Activated T-cell treated with anti-CD3 and anti-CD28 coated beads for 24 hours (primary cell): ENCODE measurements at places on chromosomes 3 and 15.

DNA sequence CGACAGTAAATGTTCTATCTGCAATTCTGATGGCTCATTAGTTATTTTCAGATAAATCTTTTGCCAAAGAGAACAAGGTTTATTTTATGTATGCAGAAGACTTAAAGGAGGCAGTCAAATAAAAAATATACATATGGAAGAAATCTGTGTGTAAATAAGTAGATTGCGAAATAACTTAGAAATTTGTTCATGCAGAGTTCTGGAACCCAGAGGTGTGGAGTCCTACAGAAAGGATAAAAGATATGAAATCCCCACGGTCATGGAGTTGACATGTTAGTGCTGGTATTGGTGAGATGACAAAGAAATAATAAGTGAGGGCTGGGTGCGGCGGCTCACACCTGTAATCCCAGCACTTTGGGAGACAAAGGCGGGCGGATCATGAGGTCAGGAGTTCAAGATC, 111.2 kb upstream of the CFAP20DC start:
- DNase-seq, result no peak

GRCh38 chr15:69647142-69647513, 194.5 kb downstream of the RPLP1 start:
- no peak for DNase-seq

DNA sequence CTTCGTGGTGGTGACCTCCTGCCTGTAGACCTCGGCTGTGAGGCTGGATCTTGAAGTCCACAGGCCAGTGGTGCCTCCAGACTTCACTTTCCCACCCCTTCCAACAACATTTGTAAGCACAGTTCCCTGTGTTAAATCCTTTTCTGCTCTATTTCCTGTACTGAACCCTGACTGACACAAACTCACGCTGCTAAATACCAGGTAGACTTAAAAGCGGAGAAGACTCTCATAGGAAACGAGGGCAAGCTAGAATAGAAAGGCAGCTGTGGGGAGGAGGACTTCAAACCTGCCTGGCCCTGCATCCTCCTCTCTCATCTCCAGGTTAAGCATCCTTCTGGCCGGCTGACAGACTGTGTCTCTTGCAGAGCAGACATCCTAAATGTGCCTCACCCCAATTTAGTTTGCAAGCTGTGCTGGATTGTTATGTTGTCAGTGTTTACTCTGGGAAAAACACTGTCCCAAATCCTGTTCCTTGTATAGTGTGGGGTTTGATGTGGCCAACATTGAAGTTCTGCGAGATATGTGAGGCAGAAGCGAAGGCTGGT, 58.5 kb upstream of the LARS2 start:
- DNase-seq, result no peak

GRCh38 chr15:84572231-84572630, 28.6 kb upstream of the ZSCAN2 start:
- no peak for DNase-seq

GRCh38 chr3:48068886-48069285, 52.7 kb upstream of the MAP4 start:
- DNase-seq, result no peak

DNA sequence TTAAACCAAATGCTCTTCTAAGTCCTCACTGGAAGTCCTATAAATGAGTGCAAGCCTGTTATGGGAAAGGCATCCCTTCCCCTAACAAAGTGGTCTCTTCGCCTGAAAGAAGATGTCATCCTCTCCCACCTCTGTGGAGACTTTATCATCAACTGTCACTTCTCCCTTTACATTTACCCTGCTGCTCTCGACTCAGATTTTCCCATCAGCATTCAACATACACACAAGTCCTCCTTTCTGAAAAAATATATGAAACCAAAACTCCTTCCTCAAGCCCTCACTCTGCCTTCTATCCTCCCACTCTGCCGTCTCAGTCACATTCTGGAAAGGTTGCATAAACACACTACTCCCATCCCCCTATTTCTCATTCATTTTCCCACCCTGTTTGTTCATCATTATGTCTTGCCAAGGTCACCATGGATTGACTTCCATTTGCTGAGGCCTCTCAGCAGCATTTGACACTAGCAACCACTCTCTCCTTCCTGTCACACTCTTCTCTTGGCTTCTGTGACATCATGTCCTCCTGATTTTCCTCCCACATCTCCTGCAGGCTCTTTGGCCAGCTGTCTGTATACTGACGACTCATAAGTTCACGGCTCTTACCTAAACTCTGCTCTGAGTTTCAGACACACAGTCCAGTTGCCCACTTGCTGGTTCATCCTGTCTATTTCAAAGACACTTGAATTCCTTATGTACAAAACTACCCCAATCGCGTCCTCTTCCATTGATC, 70.3 kb upstream of the SMAD3 start:
- DNase-seq, result no peak

DNA sequence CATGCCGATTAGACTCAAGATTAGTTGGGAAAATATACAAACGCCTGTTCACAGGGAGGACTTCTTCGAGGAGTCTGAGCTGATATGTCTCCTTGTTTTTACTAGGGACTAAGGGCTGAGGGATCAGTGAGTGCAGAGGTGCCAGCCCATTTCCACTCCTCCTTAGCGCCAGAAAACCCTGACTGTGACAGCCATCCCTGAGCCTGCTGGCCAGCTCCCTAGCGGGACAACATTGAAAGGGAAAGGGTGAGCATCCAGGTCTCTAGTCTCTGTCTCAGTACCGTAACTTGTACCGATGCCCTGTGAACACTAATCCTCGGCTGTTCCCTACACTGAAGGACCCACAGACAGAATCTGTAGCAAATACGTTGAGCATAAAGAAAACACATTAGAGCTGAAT, 243.4 kb downstream of the WNT5A start:
- DNase-seq, result no peak

DNA sequence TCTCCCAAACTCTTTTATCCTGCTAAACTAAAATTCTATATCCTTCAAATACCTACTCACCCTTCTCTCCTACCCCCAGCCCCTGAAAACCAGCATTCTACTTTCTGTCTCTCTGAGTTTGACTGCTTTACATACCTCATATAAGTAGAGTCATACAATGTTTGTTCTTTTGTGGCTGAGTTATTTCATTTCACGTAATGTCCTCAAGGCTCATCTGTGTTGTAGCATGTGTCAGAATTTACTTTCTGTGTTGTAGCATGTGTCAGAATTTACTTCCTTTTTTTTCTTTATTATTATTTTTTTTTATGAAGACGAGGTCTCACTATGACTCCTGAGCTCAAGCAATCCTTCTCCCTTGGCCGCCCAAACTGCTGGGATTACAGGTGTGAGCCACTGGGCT, 20.1 kb downstream of the IFT122 start:
- DNase-seq, result no peak

DNA sequence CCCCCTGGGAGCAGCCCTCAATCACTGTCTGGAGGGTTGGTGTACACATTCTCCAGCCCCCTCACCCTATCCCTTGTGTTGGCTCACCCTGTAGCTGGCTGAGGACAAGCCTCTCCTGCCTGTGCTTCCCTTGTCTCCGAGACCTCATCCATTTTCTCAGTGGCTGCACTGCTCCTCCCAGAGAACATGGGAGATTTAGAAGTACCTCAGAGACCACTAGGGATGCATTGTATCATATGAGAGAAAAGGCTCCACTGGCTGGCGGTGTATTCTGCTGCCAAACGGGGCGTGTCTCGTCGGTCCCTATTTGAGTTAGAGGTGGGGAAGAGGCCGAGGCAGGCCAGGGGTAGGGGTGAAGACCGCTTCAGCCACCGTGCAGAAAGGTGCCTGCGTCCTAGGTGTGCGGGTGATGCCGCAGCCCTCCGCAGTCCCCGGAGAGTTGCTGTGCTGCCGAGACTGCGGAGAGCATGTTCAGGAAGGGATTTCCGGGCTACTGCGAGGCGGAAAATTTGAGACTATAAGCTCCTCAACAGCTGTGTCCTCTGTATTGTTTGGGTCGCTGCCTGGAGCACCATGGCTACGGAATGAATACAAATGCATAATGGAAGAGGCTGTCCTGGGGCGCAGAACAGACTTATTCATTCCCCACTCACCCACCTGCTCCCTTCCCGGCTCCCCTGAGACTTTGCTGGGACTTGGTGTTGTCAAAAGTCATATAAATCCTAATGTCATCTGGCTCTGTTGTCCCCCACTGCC, 43.8 kb downstream of the SPSB4 start:
- no peak for DNase-seq

- no peak for DNase-seq
These were observed 2.4 kb upstream of the ADGRG7 start for GRCh38 chr3:100606894-100607512.

DNA sequence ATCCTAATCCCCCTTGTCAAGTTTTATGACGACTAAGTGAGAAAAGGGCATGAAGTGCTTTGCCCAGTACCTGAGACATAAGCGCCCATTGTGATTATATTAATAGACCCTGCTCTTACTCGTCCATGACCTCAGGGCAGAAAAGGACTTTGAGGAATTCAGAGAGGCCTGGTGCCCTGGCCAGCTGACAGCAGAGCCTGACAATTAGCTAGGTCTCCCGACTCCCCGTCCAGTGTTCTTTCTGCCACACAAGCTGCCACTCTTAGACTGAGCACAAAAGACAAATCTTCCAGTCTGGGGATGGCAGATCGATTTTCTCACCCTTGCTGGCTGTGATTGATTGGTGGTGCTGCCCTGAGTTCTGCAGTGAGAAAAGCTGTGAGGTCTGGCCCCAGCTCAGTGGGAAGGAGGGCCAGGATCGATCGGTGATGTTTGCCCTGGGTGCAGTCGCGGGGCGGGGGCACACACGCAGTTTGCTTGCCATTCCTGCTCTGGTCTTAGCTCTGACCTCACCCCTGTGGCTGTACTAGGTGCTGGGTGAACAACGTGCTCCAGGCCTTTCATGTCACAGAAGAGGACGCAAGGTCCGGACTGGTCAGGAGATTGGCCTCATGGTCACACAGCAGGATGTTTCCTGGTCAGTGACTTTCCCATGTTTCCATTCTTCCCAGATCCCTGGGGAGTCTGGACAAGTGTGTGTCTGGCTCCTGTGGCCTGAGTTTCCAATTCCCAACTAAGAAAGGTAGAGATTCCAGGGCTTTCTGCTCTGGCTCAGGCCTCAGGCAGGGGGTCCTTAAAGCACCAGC, 67.4 kb upstream of the TLE3 start:
- no peak for DNase-seq

DNA sequence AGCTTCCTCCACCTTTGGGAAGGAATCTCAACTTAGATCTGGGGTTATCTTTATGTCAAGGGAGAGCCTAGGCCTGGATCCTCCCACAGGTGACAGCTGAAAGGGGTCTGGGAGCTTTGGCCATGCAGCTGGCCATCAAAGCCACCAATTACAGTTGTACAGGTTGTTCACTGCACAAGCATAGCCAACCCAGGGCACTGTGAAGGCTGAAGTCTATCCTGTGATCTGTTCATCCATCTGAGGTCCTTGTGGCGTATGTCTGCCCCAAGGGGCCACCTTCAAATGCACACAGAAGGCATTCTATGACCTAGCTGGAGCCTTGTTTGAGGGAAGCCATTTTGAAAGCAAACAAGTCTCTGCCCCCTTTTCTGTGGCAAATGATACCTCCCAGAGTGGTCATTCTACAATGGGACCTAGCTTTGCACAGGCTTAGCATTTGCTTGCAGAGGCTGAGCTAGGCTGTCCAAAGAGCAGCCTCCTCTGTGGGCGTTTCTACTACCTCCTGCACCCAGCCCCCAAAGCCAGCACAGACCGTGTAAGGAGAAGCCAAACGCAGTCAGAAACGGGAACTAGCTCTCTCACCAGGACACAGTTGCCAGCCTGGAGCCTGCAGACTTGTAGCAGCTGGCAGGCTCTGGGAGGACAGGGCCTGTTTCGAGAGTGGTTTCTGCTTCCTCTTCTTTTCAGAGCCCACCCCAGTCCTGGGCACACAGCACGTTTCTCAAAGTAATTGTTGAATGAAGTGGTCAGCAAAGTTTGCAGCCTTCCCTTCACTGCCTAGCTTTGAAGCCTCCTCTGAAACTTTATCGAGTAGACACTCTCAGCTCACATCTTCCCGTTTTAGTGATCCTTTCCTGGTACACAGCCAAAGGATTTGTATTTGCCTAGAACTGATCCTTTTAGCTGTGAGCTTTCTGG, 157.3 kb upstream of the SMAD3 start:
- DNase-seq, result no peak

DNA sequence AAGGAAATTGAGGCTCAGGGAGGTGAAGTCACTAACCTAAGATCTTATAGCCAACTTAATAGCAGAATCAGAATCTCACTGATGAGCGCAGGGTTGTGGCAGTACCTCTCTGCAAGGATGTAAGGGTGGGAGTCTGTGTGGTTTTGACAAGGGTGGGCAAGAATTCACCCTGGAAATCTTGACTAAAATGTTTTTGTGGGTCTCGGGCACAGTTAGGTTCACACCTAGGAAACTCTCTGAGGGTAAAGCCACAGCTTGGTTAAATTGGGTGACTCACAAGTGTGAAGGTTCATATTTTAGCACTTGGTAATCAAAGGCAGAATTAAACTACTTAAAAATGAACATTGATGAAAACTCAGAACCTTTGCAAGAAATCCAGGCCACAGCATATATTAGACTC, 178.2 kb upstream of the EOMES start:
- peak; percentile 21 for DNase-seq

DNA sequence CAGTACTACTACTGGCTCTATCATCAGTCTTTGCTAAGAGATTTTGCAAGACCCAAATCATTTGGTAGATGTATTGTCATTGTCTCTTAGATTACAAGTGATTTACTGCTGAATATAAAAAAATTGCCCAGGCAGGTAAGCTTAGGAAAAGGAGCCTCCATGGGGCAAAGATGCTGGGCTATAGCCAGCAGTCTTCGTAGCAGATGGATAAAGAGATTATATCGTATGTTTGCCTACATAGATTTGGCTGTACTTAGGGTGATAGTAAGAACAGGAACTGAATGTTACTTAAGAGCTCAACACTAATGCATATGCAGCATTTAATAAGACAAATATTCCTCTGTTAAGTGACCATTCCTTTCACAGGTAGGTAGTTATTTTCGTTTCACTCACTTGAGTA, 48.9 kb downstream of the PTPRG start:
- no peak for DNase-seq

GRCh38 chr3:194749631-194750490, 64.2 kb downstream of the FAM43A start:
- DNase-seq, result no peak

DNA sequence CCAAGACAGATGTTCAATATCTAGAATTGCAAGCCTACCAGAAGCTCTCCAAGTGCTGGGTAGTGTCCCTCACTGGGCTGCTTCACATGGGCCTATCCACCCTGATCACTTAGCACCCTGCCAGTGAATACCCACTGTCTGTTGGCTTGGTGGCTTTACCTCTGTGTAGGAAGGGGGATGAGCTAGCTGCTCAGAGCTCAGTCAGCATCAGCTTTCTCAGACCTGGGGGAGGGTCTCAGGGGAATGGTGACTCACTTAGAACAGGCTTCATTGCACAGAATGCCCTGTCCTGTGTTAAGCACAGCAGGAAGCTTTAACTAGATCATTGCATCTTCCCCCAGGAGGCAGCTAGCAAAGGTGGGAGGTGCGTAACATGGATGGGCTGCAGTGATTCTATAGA, 209.8 kb downstream of the PDCD6IP start:
- DNase-seq, result no peak

GRCh38 chr3:49563040-49563578, 8.8 kb downstream of the BSN start:
- DNase-seq, result no peak
